ENCODE measurements at places on chromosomes 3 and 15.

- no peak for DNase-seq
Measured at GRCh38 chr3:58151637-58152036, 59.1 kb downstream of the DNASE1L3 start.

- DNase-seq, result no peak
Measured at GRCh38 chr3:141408596-141408995, 40.3 kb downstream of the ZBTB38 start.

- no peak for DNase-seq
Measured at GRCh38 chr3:30598668-30599545, 7.5 kb upstream of the TGFBR2 start.

DNA sequence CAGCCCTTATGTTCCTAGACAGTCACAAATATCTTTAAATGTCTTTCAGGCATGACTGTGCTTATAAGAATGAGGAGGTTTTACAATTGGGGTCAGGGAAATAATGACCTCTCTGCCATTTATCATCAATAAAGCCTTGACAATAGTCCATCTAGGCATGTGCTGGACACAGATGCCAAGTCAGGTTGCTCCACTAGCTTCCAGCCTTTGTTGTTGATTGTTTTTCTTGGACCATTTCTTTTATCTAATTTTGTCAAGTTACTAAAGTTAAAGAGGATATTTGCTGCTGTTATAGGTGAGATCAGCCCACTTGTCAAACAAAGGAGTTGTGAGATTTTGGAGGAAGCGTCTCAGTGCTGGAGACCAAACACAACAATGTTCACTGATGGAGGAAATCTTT is 628.0 kb downstream of the ROBO2 start:
- no peak for DNase-seq

- no peak for DNase-seq
Measured at GRCh38 chr3:129758785-129759320, 134.7 kb downstream of the TMCC1 start.

- DNase-seq, result no peak
Measured at GRCh38 chr3:124092811-124093210, 100.9 kb upstream of the ROPN1 start.

GRCh38 chr15:51062736-51063135 is 32.0 kb downstream of the TNFAIP8L3 start:
- no peak for DNase-seq

GRCh38 chr3:152245498-152246170 is 23.1 kb upstream of the MBNL1 start:
- no peak for DNase-seq

- DNase-seq, result no peak
Measured at GRCh38 chr3:38829404-38829803, 13.4 kb upstream of the SCN10A start.

- DNase-seq, result peak; percentile 40
Measured at GRCh38 chr15:84804005-84804900, 12.9 kb upstream of the ALPK3 start.

GRCh38 chr3:50150863-50151686 is 4.0 kb upstream of the SEMA3F start:
- DNase-seq, result no peak

GRCh38 chr15:39095218-39095879 is 485.5 kb upstream of the THBS1 start:
- no peak for DNase-seq

GRCh38 chr3:2166552-2166951 is 67.9 kb downstream of the CNTN4 start:
- no peak for DNase-seq

GRCh38 chr3:103601666-103602065 is 1166.9 kb downstream of the ZPLD1 start:
- DNase-seq, result no peak

DNA sequence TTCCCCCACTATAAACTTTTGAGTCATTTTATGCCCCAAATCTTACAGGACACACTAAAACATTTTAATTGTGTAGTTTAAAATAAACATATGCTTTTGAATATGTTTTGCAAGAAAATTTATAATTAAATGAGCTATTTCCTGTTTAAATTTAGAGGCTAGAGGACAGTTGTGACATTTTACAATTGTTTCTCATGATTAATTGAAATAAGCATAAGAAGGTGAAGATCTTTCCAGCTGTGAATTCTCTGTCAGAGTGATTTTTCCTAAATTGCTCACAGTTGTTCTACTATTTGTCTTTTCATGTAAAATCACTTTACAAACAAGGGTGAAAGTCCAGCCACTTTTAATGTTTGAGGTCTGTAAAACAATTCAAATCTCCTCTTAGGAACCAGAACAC is 892.3 kb downstream of the CADM2 start:
- DNase-seq, result no peak

GRCh38 chr3:57820479-57820878 is 64.4 kb downstream of the SLMAP start:
- DNase-seq, result no peak

- no peak for DNase-seq
Measured at GRCh38 chr3:131033480-131034080, 6.9 kb downstream of the NEK11 start.

- no peak for DNase-seq
Measured at GRCh38 chr3:133238015-133238414, 161.8 kb upstream of the BFSP2 start.

DNA sequence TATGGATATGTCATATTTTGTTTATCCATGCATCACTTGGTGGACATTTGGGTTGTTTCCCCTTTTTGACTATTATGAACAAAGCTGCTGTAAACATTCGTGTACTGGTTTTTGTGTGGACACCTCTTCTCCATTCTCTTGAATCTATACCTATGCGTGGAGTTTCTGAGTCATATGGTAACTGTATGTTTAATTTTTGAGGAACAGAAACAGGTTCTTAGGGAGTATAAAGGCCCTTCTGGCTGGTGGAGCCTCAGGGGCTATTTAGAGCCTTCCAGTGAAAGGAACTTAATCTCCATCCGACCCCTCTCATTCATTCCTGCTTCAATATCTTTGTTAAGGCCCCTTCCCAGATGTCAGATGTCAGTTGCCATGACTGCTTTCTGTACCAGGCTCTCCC is 14.1 kb upstream of the CTXND1 start:
- no peak for DNase-seq

DNA sequence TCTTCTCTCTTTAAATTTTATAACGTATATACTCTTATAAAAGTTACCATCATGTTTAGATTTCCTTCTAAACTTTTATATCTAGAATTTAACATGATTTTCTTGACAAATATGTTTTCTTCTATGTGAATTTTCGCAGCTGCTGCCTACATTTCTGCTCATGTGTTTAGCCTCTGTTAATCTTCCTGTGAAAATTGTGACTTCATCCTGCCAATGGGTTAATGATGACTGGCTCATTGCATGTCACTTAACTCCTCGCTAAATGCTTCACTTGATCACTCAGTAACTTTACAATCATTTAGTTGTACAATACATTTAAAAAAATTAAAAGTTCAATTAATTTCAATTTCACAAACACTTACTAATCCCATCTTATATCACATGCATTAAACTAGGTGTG is 178.1 kb downstream of the LPP start:
- no peak for DNase-seq

DNA sequence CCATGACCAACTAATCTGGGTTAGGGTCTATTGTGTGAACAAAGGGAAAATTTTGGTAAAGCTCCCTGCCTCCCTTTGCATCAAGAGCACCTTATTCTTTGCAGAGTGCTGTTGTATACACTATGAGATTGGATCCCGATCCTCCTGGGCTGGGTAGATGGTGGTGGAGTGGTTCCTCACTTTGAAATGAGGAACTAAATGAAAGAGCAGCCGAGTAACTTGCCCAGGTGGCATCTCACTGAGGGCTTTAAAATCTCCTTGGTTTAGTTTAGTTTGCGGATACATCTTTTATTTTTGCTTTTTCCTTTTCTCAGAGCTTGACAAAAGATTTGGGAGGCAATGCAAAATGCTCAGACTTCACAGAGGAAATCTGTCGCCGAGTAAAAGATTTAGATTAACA is 19.4 kb downstream of the IDH3A start:
- no peak for DNase-seq

- no peak for DNase-seq
Measured at GRCh38 chr3:99248130-99248529, 346.6 kb upstream of the DCBLD2 start.

- DNase-seq, result no peak
Measured at GRCh38 chr15:100426937-100427336, 85.2 kb upstream of the ADAMTS17 start.

- DNase-seq, result no peak
Measured at GRCh38 chr3:9638155-9638554, 11.2 kb upstream of the MTMR14 start.

GRCh38 chr15:69609776-69610175 is 157.2 kb downstream of the RPLP1 start:
- no peak for DNase-seq

- DNase-seq, result no peak
Measured at GRCh38 chr15:37059086-37059485, 41.3 kb downstream of the MEIS2 start.

GRCh38 chr3:98012979-98013378 is 22.1 kb downstream of the GABRR3 start:
- no peak for DNase-seq

DNA sequence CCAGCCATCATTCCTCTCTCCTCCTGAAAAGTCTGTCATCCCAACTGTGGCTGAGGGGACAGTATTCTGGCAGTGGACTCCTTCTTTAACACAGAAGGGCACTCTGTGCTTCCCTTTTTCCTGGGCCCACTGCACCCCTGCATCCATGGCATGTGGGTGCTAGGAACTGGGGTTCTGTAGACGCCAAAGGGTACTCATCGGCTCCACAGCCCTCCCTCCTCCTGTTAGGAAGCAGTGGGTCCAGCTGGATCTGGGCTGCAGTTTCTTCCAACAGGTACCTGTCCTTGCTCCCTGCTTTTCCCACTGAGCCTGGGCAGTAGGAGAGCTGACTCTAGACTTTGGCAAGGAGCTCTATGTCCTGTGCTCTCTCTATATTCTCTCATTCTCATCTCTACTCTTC is 6.4 kb upstream of the MANF start:
- no peak for DNase-seq

- DNase-seq, result no peak
Measured at GRCh38 chr3:23811185-23811527, 5.4 kb downstream of the UBE2E1 start.

- no peak for DNase-seq
Measured at GRCh38 chr3:193905541-193906396, 230.2 kb upstream of the HES1 start.

DNA sequence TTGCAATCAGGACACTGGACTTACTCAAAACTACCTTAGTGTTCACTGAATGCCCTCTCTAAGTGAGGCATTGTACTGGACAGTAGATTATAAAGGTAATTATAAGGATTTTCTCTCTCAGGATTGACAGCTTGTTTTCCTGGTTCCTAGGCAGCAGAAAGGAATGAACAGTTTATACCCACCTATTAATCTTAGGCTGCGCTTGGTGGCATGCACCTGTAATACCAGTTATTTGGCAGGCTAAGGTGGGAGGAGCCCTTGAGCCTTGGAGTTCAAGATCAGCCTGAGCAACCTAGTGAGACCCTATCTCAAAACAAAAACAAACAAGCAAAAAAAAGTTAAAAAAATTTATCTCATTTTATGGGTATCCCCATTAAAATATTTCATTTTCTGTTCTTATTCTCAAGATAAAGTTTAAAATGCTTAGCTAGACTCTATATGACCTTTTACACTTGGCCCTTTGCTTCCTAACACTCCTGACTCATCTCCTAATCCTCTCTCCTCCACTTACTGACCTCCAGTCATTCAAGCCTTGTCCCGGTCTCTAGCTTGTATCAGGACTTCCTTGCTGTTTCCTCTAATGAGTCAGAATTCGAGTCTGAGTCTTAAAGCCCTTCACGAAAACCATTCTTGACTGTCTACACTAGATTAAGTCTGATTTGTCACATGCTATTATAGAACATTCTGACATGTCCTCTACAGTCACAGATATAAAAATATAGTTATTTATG is 348.6 kb downstream of the NLGN1 start:
- DNase-seq, result no peak

GRCh38 chr3:84039099-84039498 is 919.7 kb upstream of the CADM2 start:
- DNase-seq, result no peak

DNA sequence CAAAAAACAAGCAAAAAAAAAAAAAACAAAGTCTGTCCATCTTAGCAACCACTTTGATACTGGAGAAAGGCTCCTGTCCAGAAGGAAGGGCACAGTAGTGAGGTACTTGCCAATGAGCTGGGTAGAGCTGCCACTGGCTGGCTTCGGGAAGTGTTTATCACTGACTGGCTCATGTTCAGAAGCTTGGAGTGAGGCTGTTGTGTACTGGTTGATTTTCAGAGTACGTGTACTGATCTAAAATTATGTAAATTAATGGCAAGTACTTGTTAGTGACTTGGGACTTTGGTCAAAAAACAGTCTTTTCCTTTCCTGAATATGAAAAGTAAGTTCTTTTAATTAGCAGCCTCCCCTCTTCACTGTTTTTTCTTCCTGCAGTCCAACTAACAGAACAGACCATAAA is 979 bp upstream of the ZNF621 start:
- no peak for DNase-seq

- no peak for DNase-seq
Measured at GRCh38 chr15:44501768-44502366, 35.1 kb upstream of the EIF3J start.

- no peak for DNase-seq
Measured at GRCh38 chr15:53128652-53129051, 338.5 kb upstream of the ONECUT1 start.

DNA sequence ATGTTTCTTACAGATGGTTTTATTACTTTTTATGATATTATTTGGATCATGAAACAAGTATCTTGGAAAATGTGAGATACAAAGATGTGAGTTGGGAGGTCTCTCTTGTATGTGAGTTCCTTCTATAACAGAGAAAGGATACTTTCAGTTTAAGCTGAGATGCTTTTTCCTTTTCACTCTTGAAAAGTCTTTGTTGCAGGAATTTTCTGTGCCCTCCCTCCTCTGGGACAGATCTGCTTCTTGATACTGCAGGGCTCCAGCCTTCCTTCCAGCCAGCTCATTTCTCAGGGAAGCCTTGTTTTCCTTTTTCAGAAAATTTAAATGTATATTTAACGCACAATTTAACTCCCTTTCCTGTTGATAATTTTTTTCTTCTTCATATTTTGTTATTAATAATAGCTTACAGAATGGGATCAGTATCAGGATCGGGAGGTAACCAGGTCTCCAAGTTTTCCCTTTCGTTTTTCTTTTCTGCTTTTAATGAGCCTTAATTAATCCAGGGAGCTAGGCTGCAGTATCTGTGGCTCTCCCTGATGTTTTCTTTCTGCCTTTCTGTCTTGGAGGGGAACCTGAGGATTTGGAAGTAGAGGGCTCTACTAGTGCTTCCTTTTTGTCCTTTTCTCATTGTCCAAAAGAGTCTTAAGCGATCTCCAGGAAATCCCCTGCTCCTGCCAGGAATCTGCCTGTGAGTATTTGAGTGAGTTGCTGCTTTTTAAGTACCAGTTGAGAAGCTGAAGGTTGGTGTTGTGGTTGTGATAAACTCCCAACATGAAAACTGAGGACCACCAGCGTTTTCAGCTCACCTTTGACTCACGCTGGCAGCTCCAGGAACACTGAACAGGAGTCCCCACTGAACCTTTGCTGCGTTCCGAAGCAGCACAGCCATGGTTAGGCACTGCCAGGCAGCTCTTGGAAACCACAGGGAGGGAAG is 105.7 kb downstream of the IGF1R start:
- DNase-seq, result no peak

Measured in activated naive CD4-positive, alpha-beta T cell treated with anti-CD3 and anti-CD28 coated beads, Interleukin-2, amount 50 U/mL, for 72 hours (primary cell).